Inflammatory macrophage treated with lipopolysaccharide for 4 hours (primary cell): ENCODE measurements at places on chromosomes 16 and 17.

GRCh38 chr16:51402785-51403184 is 251.7 kb upstream of the SALL1 start:
- DNase-seq, result no peak

- DNase-seq, result peak; percentile 86
Measured at GRCh38 chr17:82205720-82206508, 6.7 kb downstream of the CCDC57 start.

GRCh38 chr17:8479431-8479947 is 43.8 kb downstream of the NDEL1 start:
- DNase-seq, result no peak

GRCh38 chr17:1153795-1154546 is 25.8 kb downstream of the ABR start:
- DNase-seq, result peak; percentile 47

DNA sequence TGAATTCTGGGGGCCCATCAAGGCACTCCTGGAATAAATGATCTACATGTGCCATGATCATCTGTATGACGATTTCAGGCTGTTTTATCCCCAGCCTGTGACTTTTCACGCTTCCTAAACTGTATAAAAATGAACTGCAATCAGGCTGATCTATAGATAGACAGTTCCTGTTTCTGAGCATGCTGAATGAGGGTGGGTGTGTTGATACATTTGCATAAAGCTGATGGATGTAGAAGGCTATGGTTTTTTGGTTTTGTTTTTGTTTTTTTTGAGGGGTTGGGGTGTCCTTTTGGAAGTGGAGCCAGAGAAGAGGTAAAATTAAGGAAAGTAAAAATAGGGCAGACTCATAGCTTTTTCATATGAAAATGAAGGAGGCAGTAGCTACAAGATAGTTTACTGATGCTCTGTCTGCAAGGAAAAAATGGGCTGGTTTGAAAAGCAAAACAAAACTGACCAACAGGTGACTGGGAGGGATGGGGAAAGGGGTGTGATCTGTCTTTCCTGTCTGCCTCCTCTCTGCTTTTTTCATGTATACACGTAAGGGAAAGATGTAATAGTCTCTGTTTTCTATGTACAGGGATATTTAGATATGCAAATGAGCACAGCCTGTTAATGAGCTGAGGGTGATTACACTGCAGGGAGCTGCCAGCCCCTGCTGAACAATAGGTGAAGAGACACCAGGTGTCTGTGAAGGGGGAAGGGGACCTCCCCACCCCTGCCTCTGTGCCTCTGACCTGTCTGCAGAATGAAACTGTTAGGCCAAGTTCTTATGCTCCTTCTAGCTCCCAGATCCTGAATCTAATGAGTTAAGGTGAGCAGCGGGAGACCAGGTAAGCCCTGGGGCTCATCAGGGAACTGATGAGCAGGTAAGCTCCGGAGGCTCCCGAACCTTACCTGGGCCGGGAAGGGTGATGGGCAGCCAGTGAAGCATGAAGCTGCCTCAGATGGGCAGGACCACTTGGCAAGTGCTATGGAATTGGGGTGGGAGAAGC is 46.6 kb upstream of the LYRM9 start:
- peak; percentile 40 for DNase-seq
